HuH-7 (cell line): ENCODE measurements at places on chromosomes 7 and 10.

DNA sequence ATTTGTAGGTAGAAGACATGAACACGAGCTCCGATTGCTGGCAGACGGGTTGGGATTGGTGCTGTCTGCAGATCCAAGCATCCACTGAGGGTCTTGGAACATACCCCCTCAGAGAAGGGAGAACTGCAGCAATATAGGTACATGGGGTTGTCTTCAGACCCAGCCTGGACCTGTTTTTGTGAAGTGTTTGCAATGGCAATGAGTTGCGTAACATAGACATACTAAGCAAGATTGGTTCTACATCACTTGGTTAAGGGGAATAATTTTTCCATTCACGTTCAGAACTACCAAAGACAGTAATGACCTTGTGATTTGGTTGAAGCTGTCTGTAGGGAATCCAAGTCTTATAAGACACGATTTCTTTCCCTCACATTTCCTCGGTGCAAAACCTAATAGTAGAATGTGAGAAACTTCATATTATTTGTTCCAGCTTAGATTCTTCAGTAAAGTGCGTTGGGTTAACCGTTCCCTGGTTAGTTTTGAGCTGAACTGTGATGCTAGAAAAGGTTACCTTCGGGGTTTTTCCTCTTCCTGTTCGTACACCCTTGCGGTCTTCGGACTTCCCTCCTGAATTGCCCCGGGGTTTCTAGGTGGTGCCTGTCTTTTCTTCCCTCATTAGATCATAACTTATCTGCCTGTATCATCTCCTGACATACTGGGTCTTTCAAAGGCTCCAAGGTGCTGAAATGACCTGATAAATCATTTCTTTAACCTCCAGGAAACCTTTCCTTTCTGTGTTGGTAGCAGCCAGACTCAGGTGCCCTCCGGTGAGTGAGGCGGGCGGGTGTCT lies 14.4 kb downstream of the PROSER2 start:
- no peak for DNase-seq

DNA sequence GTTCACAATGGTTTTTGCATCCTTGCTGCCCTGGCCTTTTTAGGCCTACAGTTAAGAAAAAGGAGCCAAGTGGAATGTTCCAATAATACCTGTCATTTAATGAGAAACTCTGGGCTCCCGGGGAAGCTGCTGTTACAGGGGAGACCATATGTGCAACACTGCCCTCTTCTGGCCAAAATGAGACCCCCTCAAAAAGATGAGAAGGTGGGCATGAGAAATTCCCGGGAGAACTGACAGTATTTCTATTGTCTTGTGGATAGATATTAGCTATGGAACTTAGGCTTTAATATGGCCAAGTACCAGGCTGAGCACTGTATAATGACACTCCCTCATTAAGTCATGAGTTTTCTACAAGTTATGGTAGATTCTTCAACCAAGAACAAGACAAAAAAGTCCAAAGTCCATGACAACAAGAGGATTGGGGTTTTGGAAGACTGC lies 99.4 kb downstream of the CCDC3 start:
- peak; percentile 82 for DNase-seq

DNA sequence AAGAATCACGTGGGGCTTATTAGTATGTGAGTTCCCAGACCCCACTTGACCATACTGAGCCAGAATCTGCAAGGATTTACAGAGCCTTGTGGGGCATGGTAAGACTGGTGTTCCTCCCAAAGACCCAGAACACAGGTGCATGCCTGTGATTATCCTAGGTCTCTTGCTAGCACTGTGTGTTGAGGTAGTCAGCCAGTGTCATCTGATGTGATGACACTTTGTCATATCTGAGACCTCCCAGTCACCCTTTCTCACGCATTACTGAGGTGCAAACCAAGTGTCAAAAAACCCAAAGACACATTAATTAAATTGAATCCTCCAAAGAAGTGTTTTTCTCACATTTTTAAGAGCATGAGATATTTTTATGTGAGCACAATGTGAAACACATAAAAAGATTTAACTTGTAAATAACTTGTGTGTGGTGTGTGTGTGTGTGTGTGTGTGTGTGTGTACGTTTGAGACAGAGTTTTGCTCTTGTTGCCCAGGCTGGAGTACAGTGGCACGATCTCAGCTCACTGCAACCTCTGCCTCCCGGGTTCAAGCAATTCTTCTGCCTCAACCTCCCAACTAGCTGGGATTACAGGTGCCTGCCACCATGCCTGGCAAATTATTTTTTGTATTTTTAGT lies 162.0 kb upstream of the PRPS1L1 start:
- DNase-seq: no peak

GRCh38 chr10:99927721-99928280 lies 81.9 kb downstream of the DNMBP start:
- DNase-seq: no peak

DNA sequence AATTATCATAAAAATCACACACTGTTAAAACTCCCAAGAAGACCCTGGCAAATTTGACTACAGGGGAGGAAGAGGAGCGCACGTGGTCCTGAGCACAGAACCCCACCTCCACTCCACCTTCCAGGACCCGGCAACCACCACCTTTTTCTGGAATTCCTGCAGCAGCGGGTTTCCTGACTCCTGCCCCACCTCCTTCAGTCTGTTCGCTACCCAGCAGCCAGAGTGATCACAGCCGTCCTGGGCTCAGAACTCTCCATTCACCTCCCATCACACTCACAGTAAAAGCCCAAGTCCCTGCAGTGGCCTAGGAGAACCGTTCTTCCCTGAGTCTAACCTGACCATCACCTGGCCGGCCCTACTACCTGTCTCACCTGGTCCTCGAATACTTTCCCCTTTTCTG lies 107.4 kb upstream of the FAM204A start:
- no peak for DNase-seq

DNA sequence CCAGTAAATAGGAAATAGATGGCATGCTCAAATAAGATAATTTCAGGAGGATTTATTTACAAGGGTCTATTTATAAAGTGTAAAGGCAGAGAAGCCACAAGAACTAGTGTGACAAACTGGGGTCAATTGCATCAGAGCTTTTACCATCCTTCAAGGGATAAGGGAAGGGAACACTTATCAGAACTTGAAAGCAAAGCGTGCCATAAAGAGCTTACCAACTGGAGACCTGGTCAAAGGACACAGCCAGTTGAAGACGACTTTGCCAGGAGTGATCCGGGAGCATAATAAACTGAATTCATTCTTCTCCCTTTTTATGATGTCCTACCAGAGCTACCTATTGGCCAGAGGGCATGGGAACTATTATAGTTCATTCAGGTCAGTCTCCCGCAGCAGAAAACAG lies 3.2 kb upstream of the PPP1R3A start:
- DNase-seq: no peak

GRCh38 chr7:20958572-20958971 lies 171.9 kb upstream of the SP8 start:
- DNase-seq: no peak
